ENCODE measurements at places on chromosomes 3 and 15. TPM values are rescaled to one million over a fixed set of nuclear protein-coding genes. Genes with fewer than 3 reads are reported as not detected.

DNA sequence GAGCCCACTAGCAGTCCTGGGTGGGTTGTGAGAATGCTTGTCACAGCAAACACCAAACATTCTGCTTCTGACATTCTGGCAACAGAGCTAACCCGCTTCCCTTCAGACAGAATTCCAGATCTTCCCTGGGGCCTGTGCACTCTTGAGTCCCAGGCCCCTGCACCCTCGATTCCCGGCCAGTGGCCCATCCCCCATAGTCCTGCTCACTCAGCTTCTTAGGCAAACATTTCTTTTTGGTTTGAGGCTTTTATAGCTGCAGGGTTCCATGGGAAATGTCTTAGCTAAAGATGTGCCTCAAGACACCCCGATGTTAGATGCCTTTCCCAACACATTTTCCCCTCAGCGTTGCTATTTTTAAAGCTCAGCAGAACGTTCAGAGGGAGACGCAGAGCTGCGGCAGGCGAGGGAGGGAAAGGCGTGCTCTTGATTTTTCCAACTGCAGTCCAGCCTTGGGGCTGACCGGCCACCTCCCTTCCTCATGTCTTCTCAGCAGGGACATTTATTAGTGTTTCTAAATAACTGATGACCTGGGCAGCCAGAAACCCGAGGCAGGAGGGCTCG is 35.2 kb downstream of the ABTB1 start:
- DNase-seq = no peak

The TM4SF4 gene
- not detected for total RNA-seq

The CCR8 gene
- total RNA-seq = not detected

DNA sequence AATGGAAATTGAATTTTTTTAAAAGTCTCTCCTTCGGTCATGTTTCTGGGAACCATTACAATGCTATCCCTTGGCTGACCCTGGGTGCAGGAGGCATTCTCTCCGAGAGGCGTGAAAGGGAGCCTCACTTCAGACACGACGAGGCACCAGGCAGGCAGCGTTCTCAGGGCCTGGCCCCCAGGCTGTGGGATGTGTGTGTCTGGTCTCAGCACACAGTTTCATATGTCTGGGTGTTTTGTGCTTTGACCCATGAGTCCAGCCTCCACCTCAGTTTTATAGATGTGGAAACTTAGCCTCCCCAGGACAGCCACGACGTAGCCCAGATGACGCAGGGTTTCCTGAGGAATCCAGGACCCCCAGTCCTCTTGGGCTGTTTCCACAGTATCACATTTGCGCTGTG is 34.0 kb downstream of the FGD5 start:
- DNase-seq = no peak

DNA sequence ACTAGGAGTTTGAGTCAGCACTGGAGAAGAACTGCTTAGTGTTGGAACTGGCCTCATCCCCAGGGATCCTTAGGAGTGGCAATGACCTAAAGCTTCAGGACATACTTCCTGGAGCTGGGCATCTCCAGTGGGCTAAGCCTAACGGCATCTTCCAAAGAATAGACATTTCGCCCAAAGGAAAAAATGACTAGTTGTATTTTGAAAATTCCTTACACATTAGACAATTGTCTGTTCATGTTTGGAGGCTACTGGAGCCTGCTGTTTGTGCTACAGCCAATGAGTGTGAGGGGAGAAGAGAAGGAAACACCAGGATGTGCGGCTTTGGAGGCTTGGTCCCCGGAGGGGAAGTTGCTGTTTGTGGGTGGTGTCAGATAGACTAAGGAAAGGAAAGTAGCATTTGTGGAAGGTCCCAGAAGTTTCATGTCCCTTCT is 77.6 kb downstream of the POLR2M start:
- DNase-seq = no peak

- no peak for DNase-seq
These were observed 353.1 kb downstream of the MECOM start for GRCh38 chr3:169310184-169310939.

GRCh38 chr15:34721802-34722438 is 32.9 kb downstream of the GJD2 start:
- DNase-seq = peak; percentile 29

GRCh38 chr3:36446276-36446675 is 66.0 kb downstream of the STAC start:
- DNase-seq = no peak

DNA sequence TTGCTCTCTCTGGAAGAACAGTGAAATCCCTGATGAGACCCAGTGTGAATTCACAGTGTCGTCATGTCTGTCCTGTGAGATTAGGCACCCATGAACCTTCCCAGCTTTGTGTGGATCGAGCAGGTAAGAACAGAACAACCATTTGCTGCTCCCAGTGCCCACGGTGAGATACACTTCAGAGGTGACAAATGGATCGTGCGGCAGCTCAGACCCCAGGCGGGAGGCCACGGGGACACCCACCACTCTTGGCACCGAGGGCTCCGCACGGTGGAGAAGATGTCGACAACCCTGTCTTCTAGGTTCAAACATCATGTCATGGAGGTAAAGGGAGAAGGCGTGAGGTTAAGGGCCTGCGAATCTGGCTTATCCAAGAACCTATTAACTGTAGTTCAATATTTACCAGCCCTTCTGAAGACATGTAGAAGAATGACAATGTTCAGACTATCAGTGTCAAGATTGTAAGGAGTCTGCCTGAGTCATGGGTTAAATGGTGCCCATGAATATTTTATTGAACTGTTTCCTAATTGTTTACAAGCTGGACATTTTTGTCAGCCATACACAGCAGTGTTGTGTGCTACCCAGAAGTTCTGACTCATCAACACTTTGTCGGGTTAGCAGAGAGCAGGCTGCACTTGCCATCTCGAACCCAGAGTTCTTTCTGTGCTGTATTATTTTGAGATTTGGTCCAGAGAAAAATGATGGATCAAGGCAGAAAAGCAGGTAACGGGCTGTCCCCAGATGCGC is 15.5 kb upstream of the PCSK6 start:
- peak; percentile 26 for DNase-seq

GRCh38 chr15:80620141-80620540 is 75.0 kb upstream of the ABHD17C start:
- DNase-seq = peak; percentile 19

The RPN1 gene
- total RNA-seq = 204 TPM

The CDV3 gene
- 163 TPM for total RNA-seq

DNA sequence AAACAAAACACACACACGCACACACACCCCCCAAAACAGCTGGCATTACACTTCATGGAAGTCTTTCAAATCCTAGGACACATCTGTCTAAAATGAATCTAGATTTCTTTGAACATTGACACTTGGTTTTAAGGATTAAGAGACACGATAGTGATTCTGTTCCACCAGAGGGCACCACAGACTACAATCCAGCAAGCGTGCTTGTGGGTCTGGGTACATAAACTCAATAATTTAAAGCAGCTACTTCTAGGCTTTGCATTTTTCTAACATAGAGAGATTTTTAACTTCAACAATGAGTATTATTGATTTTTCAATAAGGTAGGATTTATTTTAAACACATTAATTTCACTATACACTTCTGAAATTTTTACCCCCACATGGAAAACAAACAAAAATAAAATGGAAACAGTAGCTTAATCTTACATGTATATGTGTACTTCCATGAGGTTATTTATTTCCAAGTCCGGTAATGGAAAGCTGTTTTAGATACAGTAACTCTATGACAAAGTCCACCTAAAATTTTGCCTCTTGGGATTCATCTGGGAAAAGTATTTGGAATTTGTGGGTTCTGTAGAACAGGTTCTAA is 564.0 kb upstream of the TGFBR2 start:
- peak; percentile 57 for DNase-seq

DNA sequence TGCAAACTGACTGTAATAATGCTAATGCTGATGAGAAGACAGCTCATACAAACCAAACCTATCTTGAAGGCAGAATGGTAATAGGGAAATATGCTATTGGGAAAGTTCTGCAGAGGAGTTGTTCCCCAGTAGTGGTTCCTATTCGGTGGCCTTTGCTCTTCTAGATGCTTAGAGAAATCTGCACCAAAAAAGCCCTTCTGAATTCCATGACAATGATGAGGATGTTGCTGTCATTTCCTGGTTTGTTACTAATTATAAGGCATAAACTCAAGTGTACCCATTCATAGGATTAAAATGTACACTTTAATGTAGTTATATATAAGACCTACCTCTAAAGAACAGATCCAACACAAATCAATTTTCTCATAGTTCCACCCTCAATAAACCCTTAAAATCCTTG is 30.1 kb downstream of the TOMM70 start:
- DNase-seq = no peak

Measured in H1 (cell line).